NCI-H1105 treated with DMSO at 0.1 percent for 48 hours (cell line): ENCODE measurements at places on chromosomes 16 and 17.

- no peak for DNase-seq
Observed at GRCh38 chr17:50797135-50797810, 30.0 kb upstream of the ANKRD40CL start.

- DNase-seq = peak; percentile 72
Observed at GRCh38 chr17:50708050-50709000, 611 bp upstream of the ANKRD40 start.

DNA sequence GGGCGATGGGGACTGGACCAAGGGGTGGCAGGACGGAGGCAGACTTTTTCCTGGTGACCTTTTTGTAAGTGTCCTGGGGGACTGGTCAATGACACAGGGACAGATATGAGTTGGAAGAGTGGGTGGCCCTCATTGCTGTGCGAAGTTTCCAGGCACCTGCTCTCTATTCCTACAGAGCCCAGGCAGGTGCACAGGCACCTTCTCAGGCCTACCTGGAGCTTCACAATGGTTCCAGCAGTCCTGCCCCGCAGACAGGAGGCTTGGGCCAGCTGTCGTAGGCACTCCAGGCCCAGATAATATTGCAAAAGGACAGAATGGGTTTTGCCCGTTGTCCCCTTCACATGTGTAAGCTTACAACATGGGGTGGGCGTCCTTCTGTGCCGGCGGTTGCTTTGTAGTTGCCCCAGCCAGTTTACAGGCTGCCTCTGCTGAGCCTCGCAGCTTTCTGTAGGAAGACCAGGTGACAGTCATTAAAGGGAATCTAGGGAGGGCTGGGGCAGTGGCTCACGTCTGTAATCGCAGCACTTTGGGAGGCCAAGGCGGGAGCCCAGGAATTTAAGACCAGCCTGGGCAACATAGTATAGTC is 84.3 kb downstream of the ARHGAP23 start:
- DNase-seq = no peak

- DNase-seq = no peak
Observed at GRCh38 chr16:86411897-86412296, 98.4 kb upstream of the FOXF1 start.

- no peak for DNase-seq
Observed at GRCh38 chr17:81885869-81886548, 5.4 kb downstream of the ALYREF start.

DNA sequence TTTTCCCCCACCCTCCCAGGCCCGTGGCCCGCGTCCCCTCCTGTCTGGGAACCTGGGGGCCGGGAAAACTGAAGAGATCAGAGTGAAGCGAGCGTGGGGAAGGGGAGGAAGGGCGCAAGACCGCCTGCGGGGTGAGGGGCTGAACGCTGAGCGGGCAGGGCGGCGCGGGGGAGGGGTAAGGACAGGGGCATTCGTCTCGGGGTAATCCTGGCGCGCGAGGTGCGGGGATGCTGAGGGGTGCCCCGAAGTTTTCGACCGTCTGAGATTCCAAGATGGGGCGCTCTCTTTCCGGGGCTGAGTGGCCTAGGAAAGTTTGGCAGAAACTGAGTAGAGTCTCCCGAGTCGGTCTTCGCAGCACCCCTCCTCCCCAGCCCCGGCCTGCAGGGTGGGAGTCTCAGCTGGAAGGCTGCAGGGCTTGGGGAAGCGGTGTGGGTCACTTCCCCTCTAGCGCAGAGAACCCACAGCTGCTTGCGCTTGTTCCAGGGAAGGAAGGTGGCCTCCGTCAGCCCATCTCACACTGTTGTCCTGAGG is 555 bp downstream of the TTYH2 start:
- DNase-seq = no peak

DNA sequence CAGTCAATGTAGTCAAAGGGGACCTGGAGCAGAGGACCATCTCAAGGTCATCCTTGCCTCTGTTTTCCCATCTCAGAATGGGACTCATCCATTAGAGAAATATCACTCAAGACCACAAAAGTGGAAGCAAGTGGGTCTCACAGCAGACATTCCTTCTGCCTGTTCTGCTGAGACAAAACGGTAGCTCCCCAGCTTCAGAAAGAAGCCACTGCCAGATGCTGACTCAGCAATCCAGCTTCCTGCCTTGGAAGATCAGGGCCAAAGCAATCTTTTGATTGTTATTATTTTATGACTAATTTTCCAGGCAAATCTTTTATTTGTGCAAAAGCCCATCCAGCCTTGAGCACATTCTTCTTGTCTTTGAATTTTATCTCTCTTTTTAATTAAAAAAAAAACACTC is 86.8 kb downstream of the CCT6B start:
- no peak for DNase-seq

DNA sequence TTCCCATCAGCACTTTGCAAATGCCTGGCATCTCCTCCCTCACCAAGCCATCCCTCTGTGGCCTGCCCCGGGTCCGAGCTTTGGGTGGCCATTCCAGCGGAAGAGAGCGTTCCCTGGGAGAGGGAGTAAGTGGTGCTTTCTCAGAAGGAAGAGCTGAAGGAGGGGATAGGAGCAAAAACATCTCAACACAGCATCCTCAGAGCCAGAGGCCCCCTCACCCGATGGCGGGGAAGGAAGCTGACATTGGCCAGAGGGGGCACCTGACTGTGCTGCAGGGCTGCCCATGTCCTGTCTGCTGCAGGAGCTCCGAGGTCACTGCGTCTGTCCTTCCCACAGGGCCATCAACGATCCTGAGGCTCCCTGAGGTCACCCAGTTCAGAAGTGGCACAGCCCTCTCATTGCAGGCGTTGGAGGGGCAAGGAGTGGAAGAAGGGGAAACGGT is 427 bp upstream of the TLCD3B start:
- no peak for DNase-seq

GRCh38 chr17:45752246-45752645 is 31.9 kb upstream of the CRHR1 start:
- no peak for DNase-seq

- DNase-seq = peak; percentile 3
Observed at GRCh38 chr16:35574454-35575431, 2115.3 kb downstream of the TP53TG3F start.

GRCh38 chr17:44804302-44805089 is 25.6 kb downstream of the GJC1 start:
- DNase-seq = no peak

DNA sequence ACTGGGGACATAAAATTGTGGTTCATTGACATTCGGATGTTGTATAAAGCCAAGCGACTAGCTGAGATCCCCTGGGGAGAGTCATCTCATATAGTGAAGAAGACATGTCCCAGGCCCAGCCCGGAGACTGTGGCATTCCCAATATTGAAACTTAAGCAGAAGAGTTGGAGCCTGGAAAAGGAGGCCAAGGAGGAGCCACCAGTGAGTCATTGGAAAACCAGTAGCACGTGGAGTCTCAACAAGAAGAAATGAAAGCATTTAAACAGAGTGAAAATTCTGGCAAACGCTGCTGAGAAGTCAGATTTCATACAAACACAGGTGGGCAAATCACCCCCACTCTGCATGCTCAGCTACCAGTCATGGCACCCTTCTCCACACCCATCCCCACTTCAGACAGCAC is 9.4 kb upstream of the ELAC2 start:
- DNase-seq = no peak

GRCh38 chr17:69357701-69358100 is 30.8 kb upstream of the ABCA5 start:
- DNase-seq = no peak

DNA sequence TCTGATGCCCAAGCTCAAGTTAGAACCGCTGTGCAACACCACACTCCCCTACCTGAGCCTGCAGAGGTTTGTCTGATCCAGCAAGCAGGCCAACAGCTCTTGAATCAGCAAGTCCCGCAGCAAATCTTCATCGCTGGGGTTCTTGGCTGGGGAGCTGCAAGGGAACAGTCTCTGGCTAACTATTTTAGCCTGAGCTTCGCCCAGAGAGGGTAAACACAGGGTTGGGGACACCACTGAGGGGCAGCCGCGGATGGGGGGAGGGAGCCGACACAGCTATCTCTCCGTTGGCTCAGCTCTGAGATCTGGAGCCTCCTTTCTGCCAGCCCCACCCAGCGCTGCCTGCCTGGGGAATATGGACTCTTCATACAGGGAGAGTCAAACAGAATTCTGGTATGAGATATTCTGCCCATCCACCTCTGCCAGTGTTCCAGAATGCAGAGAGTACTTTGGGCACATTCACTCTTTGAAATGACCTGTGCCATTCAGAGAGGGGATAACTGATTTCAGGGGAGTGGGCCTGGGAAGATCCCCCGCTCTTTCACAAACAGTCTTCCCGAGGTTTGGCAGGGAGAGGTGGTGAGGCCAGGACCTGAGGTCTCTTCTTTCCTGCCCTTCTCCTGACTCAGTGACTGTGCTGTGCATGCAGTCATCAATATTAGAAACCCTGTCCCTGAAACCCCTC is 7.4 kb downstream of the GIP start:
- DNase-seq = no peak
